Mesothelial cell of epicardium (in vitro differentiated cells): ENCODE measurements at places on chromosomes 13 and 19. TPM values are rescaled to one million over a fixed set of nuclear protein-coding genes. Genes with fewer than 3 reads are reported as not detected.

DNA sequence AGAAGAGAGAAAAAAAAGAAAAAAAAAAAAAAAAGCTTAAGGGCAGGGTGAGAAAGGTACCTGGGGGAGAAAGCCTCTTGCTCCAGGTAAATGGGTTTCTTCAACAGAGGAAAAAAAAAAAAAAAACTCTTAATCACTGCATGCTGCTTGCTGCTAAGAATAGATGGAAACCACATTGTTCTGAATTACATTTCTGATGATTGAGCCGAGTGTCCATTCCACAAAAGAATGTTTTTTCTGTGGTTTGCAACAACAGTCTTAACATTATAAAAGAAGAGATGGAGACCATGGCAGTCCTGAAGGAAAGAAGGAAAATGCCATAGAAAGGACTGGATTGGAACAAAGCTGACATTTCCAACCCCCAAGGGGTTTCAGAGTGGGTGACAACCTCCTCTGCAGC is 1312.7 kb downstream of the SLITRK1 start:
- H3K36me3 ChIP-seq, result no peaks in the 10 kb centered on the region
- no peaks in the 10 kb centered on the region for H3K27me3 ChIP-seq
- H3K4me1 ChIP-seq, result no peaks in the 10 kb centered on the region
- no peak for DNase-seq
- no peak overlapping the region for H3K27ac ChIP-seq

- peaks cover 57% of the 10 kb centered on the region for H3K27me3 ChIP-seq
- no peak overlapping the region for H3K27ac ChIP-seq
- H3K36me3 ChIP-seq, result no peaks in the 10 kb centered on the region
These were observed 2.9 kb downstream of the TUBB4A start for GRCh38 chr19:6499052-6499790.

DNA sequence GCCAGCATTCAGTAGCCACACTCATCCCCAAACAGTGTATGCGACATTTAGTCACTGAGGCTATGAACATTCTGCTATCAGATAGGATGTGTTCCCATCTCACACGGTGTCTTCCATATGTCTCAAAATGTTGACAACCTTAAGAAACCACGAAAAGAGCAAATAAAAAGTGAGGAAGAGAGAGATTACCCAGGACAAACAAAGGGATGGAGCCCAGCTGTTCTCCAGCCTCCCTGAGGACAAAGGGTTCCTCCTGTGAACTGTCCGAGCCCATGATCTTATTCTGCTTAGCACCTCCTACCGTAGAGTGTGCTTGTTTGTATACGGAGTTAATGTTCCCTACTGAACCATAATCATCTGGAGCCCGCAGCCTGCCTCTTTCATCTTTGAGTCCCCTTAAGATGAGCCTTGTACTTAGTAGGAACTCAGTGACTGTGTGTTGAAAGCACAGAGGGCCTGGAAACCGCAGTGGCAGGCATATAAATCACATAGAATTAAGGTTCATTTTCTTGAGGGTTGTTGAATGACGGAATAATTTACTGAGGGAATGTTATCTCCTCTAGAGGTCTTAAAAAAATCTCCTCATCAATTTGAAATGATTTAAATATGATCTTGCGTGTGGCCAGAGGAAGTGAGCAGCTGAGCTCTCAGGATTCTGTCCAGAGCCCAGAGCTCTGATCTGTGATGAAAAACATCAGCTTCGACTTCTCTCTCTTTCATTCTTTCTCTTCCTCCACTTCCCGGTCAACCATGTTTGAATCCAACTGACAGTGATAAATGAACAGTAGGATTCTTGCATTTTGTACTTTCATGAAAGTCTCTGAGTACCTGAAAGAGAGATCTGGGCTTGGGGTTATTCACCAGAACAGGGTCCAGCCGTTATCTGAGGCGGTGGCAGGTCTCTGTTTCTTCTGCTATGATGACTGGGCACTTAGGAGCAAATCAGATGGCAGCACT is 200.5 kb downstream of the KLF5 start:
- H3K4me1 ChIP-seq, result peaks cover 36% of the 10 kb centered on the region
- no peak for DNase-seq
- peak overlapping the region; percentile 71 for H3K27ac ChIP-seq
- peak overlapping the region; percentile 5 for H3K4me3 ChIP-seq

DNA sequence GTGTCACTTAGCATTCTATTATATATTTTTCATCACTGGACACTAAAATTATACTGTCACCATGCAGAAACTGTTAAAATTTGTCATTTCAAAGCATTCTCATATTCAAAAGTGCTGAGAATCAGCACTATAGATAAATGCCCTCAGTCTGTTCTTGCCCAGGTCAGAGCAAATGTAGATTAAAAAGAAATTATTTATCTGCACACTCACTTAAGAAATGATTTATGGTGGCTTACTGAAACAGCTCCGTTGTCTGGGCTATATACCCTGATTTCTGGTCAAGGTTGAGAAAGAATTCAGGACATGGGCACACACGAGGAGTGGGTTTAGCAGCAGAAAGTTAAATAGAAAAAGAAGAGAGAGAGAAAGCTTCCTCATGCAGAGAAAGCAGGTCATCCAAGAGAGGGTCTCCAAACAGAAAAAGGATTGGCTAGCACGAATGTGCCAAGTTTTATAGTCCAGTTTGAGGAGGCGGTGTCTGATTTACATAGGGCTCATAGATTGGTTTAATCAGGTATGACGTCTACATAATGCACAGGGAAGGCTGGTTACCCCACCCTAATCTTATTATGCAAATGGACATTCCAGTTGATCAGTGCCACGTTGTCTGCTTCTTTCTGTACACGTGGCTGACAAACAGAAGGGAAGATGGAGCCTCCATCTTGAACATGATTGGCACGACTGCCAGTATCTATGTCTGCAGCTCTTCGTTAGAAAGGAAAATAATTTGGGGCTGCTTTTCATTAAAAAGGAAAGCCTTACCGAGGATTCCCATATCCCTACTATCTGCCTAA is 47.3 kb upstream of the N4BP2L1 start:
- DNase-seq, result no peak
- no peak overlapping the region for H3K4me3 ChIP-seq
- H3K4me1 ChIP-seq, result peaks cover 29% of the 10 kb centered on the region
- H3K36me3 ChIP-seq, result peaks cover 2% of the 10 kb centered on the region
- H3K27me3 ChIP-seq, result no peaks in the 10 kb centered on the region
- H3K27ac ChIP-seq, result peak overlapping the region; percentile 44

DNA sequence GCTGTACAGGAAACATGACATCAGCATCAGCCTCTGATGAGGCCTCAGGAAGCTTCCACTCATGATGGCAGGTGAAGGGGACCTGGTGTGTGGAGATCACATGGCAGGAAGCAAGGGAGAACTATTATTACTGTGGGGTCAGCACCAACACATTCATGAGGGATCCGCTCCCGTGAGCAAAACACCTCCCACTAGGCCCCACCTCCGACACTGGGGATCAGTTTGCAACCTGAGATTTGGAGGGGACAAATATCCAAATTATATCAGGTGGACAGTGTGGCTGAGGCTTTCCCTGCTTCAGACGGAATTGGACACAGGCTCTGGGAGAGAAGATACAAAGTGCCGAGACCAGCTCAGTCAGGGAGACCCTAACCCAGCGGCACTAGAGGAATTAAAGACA is 5.7 kb upstream of the ZNF792 start:
- H3K36me3 ChIP-seq, result no peaks in the 10 kb centered on the region
- no peak overlapping the region for H3K4me3 ChIP-seq
- peaks cover 4% of the 10 kb centered on the region for H3K27me3 ChIP-seq
- peaks cover 2% of the 10 kb centered on the region for H3K4me1 ChIP-seq
- DNase-seq, result no peak
- no peak overlapping the region for H3K27ac ChIP-seq

The TRPC4 gene
- total RNA-seq, result 7.5 to 9.1 TPM (median 8.0 TPM) in 3 replicates

The LRRC4B gene
- 15.2 to 16.9 TPM (median 16.3 TPM) in 3 replicates for total RNA-seq

The ZNF724 gene
- total RNA-seq, result 10.7 to 12.3 TPM (median 11.7 TPM) in 3 replicates

DNA sequence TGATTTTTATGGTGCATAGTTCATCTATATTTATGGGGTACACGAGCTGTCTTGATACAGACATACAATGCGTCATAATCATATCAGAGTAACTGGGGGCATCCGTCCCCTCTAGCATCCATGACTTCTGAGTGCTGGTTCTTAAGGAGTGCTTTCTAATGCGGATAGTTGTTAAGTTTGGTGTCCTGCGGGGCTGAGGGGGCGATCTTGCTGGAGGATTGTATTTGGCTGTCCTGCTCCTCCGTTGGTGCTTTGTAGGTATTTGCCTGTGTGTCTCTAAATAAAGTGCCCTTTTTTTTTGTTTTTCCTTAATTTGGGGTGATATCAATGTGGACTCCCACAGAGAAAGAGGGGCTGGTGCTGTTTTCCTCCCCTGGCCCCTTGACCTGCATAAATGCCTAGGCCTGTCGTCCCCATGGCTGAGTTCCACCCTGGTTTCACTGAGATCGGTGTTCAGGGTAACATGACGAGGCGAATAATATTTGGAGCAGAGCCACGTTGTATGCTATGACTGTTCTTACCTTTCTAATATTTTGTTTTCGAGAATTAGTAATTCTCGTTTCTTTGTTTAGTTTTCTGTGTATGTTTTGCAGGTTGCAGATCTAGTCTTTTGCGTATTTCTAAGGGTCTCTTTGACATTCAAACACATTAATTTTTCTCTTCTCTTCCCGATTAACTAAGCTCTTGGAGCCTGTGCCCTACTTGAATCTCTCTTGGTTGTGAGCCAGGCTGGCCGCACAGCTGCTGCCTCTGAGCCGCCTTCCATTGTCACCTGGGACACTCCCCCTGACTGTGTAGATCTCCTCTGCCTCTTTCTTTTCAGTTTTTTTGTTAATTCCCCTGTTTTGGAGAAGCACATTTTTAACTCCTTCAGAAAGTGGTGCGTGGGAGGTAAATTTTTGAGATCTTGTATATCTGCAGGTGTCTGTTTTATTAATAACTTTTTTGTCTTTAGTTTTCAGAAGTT is 100.3 kb downstream of the ARHGEF7 start:
- DNase-seq, result no peak
- H3K4me1 ChIP-seq, result peaks cover 38% of the 10 kb centered on the region
- H3K36me3 ChIP-seq, result peaks cover 9% of the 10 kb centered on the region
- H3K27ac ChIP-seq, result peak overlapping the region; percentile 19
- H3K4me3 ChIP-seq, result no peak overlapping the region

DNA sequence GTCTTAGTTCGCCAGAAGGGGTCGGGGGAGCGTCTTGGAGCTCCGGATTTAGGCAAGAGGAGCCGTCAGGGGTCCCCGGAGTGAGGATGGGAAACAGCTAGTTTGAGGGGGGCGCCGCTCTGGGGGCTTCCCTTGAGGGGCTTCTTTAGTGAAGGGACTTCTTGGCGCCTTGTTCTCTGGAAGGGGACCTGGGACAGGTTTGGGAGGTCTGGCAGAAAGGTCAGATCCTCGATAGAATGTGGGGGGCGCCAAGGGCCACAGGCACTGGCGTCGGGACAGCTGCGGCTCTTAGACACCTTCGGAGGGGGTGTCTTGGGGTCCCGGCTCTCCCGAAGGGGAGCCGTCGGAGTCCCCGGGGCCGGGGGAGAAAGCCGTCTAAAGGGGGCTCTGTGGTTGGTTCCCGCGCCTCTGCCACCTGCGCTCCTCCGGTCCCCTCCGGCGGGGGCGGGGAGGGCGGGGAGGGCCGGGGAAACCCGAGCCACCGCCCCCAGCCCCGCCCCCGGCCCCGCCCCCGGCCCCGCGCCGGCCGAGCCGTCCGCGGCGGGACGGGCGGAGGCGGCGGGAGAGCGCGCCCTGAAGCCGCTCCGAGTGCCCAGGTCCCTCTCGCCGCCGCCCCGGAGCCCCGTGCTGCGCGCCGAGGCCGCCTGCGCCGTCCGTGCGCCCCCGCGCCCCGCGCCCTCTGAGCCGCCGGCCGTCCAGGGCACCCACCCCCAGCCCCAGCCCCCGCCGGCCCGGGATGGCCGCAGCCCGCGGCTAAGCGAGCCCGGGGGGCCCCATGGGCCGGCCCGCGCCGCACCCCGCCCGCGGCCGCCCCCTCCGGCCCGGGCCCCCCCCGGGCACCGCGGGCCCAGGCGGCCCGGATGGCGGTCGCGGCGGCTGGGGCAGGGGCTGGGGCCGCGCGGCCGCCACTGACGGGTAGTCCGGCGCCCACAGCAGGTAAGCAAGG is at the start of gene NRTN:
Gene NRTN (plus strand): TSS at position 552 of the 946 bp plus-strand sequence. CDS start 19,099 bp downstream, outside the sequence.
- H3K27ac ChIP-seq, result peak within 1 kb of the TSS; percentile 50
- H3K4me1 ChIP-seq, result peaks cover 20% of the 10 kb centered on the region
- H3K4me3 ChIP-seq, result peak within 1 kb of the TSS; percentile 60
- DNase-seq, result no peak
- peaks cover 46% of the 10 kb centered on the region for H3K27me3 ChIP-seq
- no peaks in the 10 kb centered on the region for H3K36me3 ChIP-seq

The MADCAM1 gene
- 0.75 to 1.1 TPM (median 0.98 TPM) in 3 replicates for total RNA-seq

- no peak overlapping the region for H3K27ac ChIP-seq
- H3K4me1 ChIP-seq, result no peaks in the 10 kb centered on the region
- H3K4me3 ChIP-seq, result no peak overlapping the region
- DNase-seq, result no peak
- no peaks in the 10 kb centered on the region for H3K27me3 ChIP-seq
These were observed 528.0 kb downstream of the DACH1 start for GRCh38 chr13:71339005-71339404.

DNA sequence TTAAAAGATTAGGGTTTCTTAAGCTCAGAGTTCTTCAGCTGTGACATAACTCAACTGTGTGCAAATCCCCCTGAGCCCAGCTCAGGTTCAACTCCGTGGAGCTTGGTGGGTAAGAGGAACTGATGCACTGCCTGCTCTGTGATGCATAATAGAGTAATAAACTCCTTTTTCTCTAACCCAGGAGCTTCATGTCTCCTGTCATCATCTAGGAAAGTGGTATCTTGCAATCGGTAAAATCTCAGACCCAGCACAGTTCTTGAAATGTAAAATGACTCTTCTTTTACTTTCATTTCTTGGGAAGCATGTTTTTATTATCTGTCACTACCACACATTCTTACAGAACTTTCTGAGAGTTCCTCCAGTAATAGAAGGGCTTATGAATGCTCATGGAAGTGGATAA is 123.8 kb upstream of the PCDH9 start:
- H3K27me3 ChIP-seq, result no peaks in the 10 kb centered on the region
- no peak overlapping the region for H3K27ac ChIP-seq
- H3K4me1 ChIP-seq, result peaks cover 4% of the 10 kb centered on the region
- DNase-seq, result no peak
- H3K36me3 ChIP-seq, result peaks cover 1% of the 10 kb centered on the region

The ELSPBP1 gene
- 1.0 TPM in 1 of 3 replicates, not detected in the others for total RNA-seq

DNA sequence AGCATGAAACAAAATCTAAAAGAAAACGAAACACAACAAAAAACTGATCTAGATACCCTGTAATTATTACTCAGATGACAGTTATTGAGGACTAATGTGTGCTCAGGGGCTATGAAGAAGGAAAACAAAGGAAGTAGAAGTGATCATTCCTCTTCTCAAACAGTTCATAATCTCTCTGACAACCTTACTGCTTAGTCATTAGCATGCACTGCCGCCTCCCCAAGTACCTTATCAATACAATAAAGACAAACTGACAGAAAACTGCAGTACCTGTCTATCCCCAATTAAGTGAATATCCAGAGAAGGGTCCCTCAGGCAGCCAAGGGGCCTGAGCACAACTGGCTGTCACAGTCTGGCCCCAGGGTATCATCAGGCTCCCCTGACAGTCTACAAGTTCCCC is 22.0 kb upstream of the POU4F1 start:
- peaks cover 2% of the 10 kb centered on the region for H3K4me1 ChIP-seq
- H3K4me3 ChIP-seq, result no peak overlapping the region
- peaks cover 23% of the 10 kb centered on the region for H3K36me3 ChIP-seq
- no peak overlapping the region for H3K27ac ChIP-seq

- H3K27me3 ChIP-seq, result no peaks in the 10 kb centered on the region
- no peak for DNase-seq
- peak overlapping the region; percentile 100 for H3K27ac ChIP-seq
- peaks cover 19% of the 10 kb centered on the region for H3K4me1 ChIP-seq
These were observed 4.9 kb upstream of the ZFP36 start for GRCh38 chr19:39401549-39402345.
